NCI-H187 treated with DMSO at 0.1 percent for 48 hours (cell line): ENCODE measurements at places on chromosomes 13 and 19.

DNA sequence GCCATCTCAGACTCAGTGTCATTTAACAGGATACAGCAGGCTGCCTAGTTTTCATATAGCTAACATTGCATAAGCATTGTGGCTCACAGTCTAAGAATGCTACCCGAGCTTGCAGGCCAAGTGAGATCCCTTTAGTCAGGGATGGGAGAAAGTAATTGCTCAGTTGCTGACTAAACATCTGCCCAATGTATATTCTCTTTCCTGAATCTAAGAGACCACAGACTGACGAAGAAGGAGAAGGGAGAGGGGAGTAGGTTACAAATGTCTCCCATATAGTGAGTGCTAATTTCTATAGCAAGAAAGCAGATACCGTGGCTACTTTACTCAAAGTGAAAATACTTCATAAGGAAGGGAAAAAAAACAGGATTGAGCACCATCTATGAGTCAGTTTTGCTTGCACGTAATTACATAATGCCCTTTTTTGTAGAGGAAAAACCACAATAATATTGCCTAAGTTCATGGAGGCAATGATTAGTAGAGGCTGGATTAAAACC, 453.9 kb downstream of the COG6 start:
- no peak for DNase-seq

- no peak for DNase-seq
Observed at GRCh38 chr19:19554074-19555023, 16.3 kb downstream of the CILP2 start.

- no peak for DNase-seq
Observed at GRCh38 chr19:49071860-49072547, 495 bp downstream of the KCNA7 start.

- no peak for DNase-seq
Observed at GRCh38 chr19:10820173-10820572, 15.8 kb downstream of the TMED1 start.

DNA sequence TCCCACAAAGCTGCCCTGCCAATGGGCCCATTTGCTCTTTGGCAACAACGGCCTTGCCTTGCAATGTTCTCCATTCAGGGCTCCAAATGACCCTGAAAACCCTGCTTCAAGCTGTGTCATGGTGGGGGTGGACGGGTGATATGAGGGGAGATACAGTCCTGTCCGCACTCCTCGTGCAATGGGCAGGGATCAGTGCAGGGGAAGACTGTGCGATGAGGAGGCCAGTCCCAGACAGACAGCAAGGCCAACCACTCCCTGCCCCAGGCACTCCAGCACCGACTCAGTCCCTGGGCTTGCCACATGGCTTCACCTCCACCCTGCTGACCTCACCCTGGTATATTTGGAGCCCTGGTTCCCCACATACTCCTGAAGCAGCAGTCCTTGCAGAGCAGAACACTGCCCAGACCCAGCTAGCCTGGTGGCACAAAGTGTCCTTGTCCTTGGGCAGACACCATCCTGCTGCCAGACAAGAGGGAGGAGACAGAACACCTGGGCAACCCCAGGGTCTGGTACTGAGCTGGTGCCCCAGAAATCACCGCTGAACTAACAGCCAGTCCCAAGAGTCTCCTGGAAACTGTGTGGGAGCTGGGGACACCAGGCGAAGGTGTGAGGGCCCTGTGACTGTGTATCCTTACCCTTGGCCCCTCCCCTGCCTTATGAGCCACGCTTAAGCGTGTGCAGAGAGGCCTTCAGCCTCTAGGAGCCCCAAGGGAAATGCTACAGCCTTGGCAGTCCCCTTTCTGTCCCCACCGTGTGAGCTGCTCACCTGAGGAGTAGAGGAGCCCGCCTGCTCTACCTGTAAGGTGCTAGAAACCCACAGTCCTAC, 9.1 kb upstream of the SLC35E1 start:
- DNase-seq = no peak

DNA sequence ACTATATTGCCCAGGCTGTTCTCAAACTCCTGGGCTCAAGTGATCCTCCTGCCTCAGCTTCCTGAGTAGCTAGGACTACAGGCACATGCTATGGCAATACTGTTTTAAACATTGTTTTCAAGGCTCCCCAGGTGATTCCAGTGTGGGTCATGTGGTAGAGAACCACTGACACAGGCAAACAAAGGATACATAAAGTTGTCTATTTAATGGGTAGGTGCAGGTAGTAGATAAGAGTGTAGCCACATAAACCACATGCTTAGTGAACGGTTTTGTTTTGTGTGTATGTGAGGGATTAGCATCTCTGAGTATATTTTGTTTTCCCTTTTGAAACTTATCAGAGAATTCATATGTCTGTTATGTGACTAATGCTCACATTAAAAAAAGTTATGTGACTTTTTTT, 36.7 kb downstream of the USPL1 start:
- DNase-seq = no peak

DNA sequence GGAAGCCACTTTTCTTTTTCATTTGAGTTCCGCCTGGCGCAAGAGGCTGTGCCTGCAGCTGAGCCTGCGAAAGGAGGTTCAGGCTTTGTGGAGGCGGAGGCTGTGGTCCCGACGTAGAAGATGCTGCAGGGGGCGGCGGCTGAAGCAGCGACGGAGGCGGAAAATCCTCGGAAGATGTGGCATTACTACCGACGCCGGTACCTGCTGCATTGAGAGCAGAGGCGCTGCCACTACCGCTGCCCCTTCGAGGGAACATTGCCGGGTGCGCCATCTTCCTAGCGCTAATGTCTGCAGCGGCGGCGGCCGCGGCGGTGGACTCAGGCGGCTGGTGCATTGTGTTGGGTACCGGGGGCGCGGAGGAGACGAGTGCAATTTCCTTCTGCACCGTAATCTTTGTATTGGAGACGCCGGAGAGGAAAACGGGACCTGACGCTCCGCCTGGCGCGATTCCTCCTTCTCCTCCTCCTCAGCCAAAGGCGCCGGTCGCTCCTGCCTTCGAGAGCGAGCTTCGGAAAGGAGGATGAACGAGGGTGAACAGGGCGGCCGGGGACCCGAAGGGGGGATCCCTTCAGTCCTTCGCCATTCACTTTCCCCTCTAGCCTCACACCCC, at the start of gene TSC22D1:
TSS of gene TSC22D1 (minus strand) at position 590 of the 610 bp plus-strand sequence. CDS start at position 334, 256 bp downstream.
- DNase-seq = no peak

DNA sequence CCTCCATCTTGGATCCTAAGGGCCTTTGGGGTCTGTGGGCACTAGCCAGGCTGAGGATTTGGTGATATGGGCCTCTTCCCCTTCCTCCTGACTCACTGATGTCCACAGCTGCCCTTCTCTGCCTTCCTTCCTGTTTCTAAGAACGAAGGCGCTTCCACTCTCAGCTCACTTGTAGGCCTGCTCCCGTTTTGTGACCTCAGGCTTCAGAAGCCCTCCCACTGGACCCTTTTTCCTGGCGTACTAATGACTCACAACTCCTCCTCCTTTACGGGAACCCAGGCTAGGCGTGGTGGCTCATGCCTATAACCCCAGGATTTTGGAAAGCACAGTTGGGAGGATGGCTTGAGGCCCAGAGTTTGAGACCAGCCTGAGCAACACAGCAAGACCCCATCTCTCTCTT, 55.6 kb downstream of the TMED1 start:
- no peak for DNase-seq

GRCh38 chr13:108323031-108323430, 53.5 kb downstream of the TNFSF13B start:
- no peak for DNase-seq

DNA sequence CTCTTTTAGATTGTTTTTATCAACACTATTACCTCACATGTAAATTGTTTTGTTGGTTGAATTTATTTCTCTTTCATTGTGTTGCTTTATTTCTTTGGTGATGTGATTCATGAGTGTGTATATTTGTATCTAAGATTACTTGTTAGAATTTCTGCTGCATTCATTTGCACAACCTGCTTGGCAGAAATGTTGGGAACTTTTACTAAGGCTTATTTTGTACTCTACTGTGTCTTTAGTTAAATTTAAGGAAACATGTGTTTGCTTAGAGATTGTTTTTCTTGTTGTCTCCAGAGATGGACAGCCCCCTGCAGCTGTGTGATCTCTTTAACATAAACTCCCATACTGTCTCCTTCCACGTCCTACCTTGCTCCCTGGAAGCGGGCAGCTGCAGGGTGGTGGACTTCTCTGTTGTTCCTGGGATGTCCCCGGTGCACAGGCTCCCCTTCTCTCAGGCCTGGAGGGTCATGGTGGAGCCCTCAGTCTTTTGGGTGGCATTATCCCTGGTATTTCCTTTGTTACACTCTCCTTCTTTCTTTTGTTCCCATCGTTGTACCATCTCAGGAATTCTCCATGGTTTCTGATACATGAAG, 212.0 kb upstream of the SPRY2 start:
- DNase-seq = no peak

- DNase-seq = no peak
Observed at GRCh38 chr19:28397306-28397705, 815.6 kb downstream of the UQCRFS1 start.

DNA sequence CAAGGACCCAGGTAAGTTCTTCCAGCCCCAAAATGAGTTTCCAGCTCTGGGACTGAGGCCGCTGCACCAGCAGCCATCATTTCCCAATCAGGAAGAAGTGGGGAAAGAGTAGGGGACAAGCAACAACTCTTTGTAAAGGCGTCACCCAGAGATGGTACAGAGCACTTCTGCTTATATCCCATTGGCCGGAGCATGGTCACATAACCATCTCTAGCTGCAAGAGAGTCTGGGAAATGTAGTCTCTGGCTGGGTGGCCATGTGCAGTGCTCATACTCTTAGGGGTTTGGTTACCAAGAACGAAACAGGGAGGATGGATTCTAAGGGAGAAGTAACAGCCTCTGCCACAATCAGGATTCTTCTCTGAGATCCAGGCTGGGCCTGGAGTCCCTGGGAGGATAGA, 26.3 kb downstream of the CKM start:
- no peak for DNase-seq

DNA sequence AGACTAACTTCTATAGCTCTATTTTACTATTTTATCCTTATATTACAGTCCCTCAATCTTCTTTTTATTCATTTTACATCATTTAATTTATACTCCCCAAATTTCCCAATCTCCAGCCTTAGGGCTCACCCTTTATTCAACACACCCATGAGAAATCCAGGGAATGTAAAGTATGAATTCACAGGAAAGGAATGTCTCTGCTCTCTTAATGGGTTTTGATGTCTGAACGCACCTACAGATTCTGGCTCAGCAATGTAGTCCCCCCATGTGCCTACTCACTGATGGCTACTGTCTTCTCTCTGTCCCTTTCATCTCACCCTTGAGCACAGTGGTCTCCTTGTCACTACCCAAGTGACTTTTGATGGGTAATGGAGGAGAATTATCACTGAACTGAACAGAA, 32.8 kb downstream of the TNFSF13B start:
- DNase-seq = no peak

- DNase-seq = no peak
Observed at GRCh38 chr13:71880753-71881541, 13.9 kb upstream of the DACH1 start.

GRCh38 chr13:65834897-65835296, 1395.2 kb downstream of the PCDH9 start:
- DNase-seq = no peak

GRCh38 chr13:22076658-22077057, 405.8 kb downstream of the FGF9 start:
- no peak for DNase-seq

GRCh38 chr19:15114153-15114540, 6.9 kb downstream of the SYDE1 start:
- no peak for DNase-seq

GRCh38 chr19:47781590-47782262, 3.2 kb downstream of the SELENOW start:
- no peak for DNase-seq

GRCh38 chr19:991174-991931, 7.2 kb downstream of the WDR18 start:
- no peak for DNase-seq

DNA sequence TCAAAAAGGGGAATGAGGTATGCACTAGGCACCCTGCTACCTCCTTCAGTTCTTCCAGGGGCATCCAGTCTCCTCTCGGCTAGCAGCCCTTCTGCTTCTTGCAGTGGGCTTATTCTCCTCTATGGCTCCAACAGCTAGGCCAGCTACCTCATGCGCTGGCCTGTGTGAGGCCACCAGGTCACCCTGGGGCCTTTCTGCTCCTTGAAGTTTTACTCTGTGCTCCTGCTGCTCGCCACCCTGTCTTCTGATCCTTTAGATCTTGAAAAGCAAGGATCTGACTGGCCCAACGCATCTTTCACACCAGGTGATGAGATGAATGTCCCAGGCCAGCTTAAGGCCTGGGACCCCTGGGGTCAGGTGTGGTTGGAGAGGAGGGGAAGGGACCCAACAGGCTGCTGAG, 66.2 kb downstream of the RUBCNL start:
- DNase-seq = no peak

GRCh38 chr19:18317961-18318800, 4.7 kb downstream of the LSM4 start:
- no peak for DNase-seq

GRCh38 chr13:53137779-53138178, 109.2 kb downstream of the OLFM4 start:
- DNase-seq = no peak

GRCh38 chr13:27138457-27139093, 33.0 kb downstream of the USP12 start:
- DNase-seq = no peak

DNA sequence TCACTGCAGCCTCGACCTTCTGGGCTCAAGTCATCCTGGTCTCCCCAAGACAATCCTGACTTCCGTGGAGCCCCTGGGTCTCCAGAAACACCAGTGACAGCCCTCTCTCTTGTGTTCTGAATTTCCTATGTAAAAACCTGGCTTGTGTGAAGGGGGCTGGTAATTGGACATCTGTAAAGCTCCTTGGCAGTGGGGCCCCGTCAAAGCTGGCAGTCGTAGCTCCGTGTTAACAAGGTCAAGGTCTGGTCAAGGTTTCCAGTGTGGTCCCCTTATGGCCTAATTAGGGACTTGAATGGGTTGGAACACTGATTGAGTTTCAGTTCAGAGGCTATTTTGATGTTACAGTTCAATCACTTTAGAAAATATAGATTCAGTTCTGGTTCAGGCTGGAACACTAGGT, 32.8 kb upstream of the NDUFS7 start:
- DNase-seq = no peak

DNA sequence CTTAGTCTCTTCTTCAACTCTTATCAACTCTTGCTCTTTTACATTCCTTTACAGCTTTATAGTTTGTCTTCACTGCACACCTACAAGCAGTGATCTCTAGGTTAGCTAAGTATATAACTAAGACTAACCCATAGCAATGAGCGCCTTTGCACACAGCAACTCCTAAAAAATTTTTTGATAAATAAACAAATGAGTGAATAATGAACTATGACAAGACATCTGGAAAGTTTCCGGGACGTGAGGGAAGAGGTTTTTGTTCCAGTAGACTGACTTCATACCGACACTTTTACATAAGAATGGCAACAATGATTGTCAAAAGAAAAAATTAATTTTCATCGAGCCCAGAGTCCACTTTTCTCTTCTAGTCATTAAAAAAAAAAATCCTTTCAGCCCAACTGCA, 98.3 kb downstream of the ELF1 start:
- DNase-seq = no peak
